ENCODE measurements at places on chromosomes 13 and 19. TPM values are rescaled to one million over a fixed set of nuclear protein-coding genes. Genes with fewer than 3 reads are reported as not detected.
A peak's percentile ranks its signal among the peaks of the same experiment; 100 is the strongest.

DNA sequence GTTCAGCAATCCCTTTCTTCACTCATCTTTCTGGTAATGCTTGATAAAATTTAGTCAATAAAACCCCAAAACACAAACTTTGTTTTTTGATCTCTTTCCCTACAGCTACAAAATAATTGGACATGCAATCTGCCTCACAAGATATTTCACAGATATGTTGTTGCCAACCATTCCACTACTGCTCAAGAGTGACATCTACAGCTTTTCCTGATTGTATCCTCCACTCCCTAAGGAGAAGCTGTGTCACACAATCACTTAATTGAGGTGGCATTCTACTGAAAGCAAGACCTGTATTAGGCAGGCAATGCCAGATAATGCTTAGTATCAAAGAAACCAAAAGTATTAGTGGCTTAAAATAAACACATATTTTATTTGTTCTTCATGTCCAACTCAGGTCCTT lies 1646.2 kb upstream of the SPRY2 start:
- no peak for DNase-seq

- no peak for DNase-seq
Observed at GRCh38 chr13:63843766-63844699, 2428.4 kb upstream of the PCDH20 start.

GRCh38 chr19:3008994-3009393 lies 20.1 kb downstream of the TLE2 start:
- no peak for DNase-seq

UBAC2 gene
- total RNA-seq, result 130 TPM

SYCN gene
- total RNA-seq, result not detected

DNA sequence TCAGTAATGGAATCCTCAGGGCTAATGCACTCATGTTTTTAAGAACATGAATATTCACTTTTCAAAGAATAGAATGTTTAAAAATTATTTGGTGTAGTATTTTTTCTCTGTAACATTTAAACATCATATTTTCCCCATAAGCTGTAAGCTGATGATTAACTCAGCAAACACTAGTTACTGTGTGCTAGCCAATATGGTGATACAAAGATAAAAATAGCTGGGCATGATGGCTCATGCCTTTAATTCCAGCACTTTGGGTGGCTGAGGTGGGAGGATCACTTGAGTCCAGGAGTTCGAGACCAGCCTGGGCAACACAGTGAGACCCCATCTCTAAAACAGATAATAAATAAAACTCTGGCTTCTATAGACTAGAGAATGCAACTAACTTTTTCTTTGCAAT lies 13.2 kb downstream of the RNF17 start:
- DNase-seq, result no peak

- no peak for DNase-seq
Observed at GRCh38 chr19:46983097-46983496, 36.5 kb upstream of the NPAS1 start.

DNA sequence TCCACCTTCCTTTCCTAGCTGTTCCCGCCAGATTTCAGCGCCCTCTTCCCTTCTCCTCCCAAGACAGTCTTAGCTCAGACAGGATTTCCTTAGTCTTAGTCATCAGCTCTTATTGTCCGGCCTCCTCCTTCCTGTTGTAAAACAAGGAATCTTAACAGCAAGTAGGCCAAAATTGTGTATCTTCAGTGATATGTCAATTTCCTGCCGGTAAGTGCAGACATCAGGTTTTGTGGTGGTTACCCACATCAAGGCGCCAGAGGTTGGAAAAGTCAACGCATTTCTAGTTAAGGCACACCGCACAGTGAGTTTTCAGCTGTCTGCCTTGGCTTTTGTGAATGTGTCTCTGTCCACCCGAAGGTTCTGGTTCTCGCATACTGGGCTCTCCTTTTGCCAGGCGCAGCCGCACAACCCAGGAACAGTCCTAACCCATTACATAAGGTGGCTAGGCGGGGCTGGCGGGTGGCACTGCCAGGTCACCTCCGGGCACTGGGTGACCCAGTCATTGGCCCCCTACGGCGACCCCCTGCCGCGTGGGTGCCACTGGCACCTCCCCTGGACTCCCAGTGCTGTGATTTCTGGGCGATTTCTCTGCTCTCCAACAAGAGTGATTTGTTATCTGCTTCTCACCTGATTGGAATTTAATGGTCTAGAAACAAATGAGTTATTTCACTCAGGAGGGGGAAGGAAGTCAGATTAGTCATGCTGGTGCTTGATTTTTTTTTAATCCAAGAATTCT lies 12.9 kb downstream of the COL4A2 start:
- peak; percentile 87 for DNase-seq

GRCh38 chr19:53311044-53311443 lies 22.5 kb upstream of the ZNF845 start:
- no peak for DNase-seq

ACP7 gene
- not detected for total RNA-seq

DNA sequence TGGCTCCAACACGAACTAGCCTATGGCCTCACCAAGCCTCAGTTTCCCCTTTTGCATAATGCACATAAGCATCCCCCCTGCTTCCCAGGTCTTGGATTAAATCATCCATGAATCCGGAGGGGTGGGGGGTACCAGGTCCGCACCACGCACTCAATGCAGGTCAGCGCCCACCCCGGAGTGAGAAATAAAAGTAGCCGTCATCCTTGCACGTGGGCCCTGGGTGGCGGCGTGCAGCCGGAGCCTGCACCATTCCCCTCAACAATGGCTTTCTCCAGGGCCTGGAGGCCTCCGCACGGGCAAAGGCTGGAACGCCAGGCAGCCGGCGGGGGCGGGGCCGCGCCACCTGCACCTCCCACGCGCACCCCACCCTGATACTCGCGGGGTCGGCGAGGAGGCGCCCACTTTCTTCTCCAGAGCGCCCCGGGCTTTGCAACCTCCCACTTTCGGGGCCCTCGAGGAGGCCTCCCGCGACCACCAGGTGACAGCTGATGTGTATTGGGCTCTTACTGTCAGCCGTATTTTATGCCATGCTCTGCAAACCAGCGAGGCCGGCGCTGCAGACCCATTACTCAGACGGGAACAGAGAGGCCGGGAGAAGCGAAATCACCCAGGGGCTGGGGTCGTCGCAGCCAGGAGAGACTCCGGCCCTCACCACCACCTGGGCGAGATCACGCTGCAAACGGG lies 767 bp upstream of the GADD45B start:
- DNase-seq, result peak; percentile 79

DNA sequence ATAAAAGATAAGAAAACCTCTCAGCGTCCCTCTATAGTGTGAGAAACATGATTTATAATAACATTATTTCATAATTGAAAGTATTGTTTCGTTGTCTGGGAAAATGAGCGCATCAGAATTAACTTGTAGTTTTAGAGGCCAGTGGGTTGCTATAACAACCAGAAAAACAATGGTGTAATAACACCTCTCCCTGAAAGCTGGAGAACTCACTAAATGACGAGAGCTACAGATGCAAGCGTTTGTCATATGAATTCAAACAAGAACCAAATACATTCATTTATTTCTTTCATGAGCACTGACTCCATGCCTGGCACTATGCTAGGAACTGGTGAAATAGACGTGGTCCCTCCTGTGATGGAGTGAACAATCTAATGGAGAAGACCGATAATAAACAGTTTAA lies 16.3 kb downstream of the KBTBD7 start:
- DNase-seq, result no peak

- DNase-seq, result no peak
Observed at GRCh38 chr19:56987184-56987583, 132.6 kb upstream of the USP29 start.

- no peak for DNase-seq
Observed at GRCh38 chr13:79392882-79393563, 13.0 kb downstream of the RBM26 start.

- no peak for DNase-seq
Observed at GRCh38 chr19:10984166-10984735, 23.4 kb downstream of the SMARCA4 start.

GRCh38 chr13:59367904-59368303 lies 795.8 kb downstream of the DIAPH3 start:
- no peak for DNase-seq

DYRK1B gene
- total RNA-seq, result 1.9 TPM

FXYD1 gene
- not detected for total RNA-seq

SLC15A1 gene
- not detected for total RNA-seq

ZFP36 gene
- 4.3 TPM for total RNA-seq

ZNF557 gene
- total RNA-seq, result 9.4 TPM

DNA sequence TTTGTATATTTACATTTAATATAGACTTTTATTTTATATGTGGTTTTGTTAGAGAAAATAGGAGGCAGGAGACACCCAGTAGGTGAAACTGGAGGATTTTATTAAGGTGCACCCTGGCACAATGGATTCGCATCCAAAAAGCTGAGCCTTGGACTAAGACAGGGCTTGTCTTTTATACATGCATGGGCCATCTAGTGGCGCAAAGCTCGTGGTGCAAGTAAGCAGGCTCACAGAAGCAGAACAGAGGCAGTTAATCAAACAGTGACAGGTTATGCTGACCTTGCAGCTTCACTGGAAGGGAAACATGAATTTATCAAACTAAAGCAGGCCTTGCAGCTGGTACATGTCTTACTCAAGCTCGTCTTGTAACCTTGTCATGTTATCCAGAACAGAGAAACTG lies 58.8 kb upstream of the ZNF681 start:
- no peak for DNase-seq

- no peak for DNase-seq
Observed at GRCh38 chr19:17075864-17076542, 426 bp downstream of the MYO9B start.

SBK2 gene
- total RNA-seq, result not detected

BRME1 gene
- total RNA-seq, result not detected

ZNF112 gene
- 7.1 TPM for total RNA-seq

KIR3DL1 gene
- not detected for total RNA-seq

DNA sequence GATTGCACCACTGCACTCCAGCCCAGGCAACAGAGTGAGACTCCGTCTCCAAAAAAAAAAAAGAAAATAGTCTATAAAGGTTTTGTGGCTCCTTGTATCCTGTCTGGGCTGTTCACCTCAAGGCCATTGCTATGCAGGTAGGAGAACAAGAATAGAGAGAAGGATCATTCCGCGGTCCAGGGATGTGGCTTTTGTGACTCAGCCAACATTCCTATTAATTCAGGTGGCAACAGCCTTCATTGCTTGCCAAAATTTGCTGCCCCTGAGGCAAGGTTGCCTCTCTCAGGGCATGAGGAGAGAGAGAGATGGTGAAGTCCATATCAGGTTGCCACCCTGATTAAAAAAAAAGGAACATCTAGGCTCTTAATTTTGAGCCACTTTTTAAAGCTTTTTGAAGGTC lies 8.0 kb downstream of the ZNF551 start:
- DNase-seq, result no peak

All from SJSA1 (cell line).